ENCODE measurements at places on chromosomes 5 and 9.

GRCh38 chr9:109923806-109924205, 143.8 kb downstream of the PALM2AKAP2 start:
- no peak for DNase-seq

DNA sequence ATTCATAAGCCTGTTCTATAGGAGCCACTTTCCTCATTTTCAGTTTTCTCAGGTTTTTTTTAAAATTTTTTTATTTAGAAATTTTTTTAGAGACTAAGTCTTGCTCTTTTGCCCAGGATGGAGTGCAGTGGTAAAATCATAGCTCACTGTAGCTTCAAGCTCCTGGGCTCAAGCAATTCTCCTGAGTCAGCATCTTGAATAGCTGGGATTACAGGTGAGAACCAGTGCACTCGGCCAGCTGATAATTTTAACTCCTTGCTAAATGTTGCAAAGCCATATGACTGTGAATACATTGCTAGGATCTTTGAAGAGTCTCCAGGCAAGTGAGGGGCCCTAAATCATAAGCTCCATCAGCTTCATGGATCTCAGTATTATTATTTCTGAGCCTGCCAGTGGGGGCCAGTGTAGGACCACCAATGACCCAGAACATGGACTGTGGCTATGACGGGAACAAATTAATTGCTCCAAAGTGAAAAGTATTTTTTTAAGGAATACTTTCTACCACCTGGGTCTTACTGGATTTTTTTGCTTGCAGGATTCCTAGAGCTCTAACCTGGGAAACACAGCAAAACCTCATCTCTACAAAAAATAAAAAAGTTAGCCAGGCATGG, 5.7 kb upstream of the GAPVD1 start:
- DNase-seq = no peak

- DNase-seq = no peak
These were observed 76.8 kb downstream of the CAMSAP1 start for GRCh38 chr9:135830496-135830895.

DNA sequence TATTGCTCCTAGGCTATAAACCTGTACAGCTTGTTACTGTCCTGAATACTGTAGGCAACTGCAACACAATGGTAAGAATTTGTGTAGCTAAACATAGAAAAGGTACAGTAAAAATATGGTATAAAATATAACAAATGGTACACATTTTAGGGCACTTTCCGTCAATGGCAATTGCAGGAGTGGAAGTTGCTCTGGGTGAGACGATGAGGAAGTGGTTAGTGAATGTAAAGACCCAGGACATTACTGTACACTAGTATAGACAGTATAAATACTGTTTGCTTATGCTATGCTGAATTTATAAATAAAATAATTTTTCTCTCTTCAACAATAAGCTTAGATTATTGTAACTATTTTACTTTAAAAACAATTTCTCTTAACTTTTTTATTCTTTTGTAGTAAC, 15.6 kb upstream of the ADRB2 start:
- DNase-seq = no peak

GRCh38 chr5:31047621-31048020, 145.9 kb upstream of the CDH6 start:
- peak; percentile 50 for DNase-seq

DNA sequence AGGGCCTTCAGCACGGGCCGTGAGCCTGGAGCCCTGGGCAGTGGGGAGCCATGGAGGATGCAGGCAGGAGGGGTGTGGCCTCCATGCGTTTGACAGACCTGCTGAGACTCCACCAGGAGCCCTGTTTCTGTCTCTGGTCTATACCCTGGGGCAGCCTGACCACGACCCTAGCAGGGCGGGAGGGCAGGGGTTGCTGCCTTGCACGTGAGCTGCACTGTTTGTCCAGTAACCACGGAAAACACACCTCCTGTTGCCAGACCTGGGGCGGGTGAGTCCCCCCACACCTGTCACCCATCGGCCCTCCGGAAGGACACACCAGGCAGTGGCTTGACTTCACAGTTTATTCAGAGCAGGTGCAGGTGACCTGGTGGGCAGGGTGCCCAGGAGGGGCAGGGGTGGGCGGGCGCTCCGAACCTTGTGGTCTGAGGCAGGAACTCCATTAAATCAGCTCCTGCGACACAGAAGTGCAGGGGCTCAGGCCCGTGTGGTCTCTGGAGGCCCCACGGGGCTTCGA, 3.9 kb downstream of the LCN8 start:
- DNase-seq = no peak

- no peak for DNase-seq
These were observed 56.6 kb downstream of the KCNN2 start for GRCh38 chr5:114418176-114419066.

GRCh38 chr5:74187757-74188156, 452.8 kb downstream of the ENC1 start:
- DNase-seq = no peak

GRCh38 chr9:974031-974995, 2.1 kb upstream of the DMRT3 start:
- no peak for DNase-seq

GRCh38 chr5:148849461-148849860, 23.1 kb downstream of the ADRB2 start:
- no peak for DNase-seq

- no peak for DNase-seq
These were observed 101.6 kb downstream of the CRB2 start for GRCh38 chr9:123457583-123457982.

DNA sequence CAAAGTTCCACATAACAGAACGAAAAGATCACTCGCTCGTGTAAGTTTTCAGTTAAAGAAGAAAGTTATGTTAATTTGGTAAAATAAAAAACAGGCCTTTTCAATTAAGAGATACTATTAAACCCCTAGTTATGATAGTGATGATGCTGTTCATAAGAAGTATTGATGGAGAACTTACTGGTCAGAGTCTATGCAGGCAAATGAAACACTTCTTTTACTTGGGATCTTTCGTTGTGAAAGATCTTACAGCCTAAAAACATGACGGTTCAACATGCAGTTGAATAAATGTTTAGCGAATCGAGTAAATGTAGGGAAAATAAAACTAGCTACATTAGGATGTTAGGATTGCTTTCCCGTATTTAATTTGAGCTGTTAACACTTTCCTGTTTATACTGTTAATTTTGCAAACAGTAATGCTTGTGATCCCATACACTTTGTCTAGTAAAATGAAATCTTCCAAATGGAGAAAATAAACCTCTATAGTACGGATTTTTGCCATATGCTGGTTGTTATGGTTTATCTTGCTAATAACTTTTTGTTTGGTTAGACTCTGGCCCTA, 2.0 kb downstream of the RHOBTB3 start:
- DNase-seq = no peak

GRCh38 chr5:146068206-146068605, 37.2 kb downstream of the PLAC8L1 start:
- DNase-seq = no peak

DNA sequence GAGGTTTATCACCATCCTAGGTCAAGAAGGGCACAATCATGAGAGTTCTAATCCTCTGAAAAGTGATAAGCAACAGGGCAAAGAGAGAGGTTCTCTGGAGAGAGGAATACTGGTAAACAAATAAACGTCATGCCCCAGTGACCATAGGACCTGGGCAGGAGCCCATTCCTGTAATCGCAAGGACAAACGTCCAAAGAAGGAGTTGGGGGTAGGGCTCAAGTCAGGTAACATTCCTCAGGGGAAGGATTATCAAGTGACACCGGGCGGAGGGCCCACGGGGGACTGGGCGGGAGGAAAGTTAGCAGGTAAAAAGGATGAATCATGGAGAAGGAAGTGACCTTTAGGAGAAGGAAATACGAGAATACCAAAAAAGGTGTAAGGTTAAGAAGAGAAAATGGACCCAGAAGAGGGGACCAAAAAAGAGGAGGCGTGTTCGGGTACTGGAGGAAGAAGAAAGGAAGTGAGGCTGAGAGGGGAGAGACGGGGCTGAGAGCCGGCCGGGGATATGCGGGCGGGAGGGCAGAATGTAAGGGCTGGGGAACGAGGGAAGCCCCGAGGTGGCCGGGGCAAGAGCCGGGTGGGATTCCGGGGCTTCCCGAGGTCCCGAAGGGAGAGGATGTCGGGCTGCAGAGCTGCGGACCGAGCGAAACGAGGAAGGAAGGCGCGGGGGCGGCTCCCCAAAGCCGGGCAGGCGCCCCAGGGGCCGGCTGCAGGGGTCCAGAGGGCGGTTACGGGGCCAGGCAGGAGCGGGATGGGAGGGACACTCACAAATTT, 583 bp downstream of the DIAPH1 start:
- no peak for DNase-seq

DNA sequence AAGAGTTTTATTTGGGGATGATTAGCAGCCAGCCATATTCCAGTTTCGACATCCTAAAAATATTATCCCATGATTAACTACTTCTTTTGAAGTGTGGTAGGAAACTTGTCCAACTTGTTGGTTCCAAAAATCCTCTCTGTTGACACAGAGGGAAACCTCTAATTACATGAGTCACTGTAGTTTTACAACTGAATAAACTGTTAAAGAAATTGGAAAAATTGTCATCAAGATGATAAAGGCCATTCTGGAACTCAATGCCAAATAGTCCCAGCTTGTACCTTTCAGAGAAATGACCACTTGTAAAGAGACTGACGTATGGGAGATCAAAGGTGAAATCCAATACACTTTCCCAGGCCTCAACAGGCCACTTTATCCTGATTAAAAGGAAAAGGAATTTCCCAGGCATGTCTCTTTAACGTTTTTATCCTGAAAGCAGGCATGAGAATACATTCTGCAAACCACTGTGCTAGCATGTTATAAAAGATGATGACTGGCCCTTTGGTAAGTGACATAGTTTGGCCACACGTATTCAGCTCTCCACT, 261.6 kb downstream of the GLIS3 start:
- no peak for DNase-seq

DNA sequence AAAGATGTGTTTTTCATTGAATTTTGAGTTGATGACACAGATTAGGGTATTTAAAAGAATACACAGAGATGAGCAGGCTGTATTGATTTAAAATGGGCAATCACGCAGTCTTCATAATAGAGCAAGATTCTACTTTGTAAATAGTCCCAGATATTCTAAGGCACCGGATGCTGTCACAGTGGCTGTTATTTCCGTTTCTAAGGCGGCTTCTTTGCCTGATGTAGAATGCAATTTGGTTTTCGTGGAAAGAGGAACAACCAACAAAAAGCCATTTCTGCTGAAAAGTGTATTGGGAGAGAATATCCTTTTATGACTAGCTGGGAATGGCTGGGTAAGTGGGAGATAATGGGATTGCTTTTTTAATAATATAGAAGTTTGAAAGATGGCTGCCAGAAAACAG, 17.5 kb downstream of the PRKACG start:
- no peak for DNase-seq

DNA sequence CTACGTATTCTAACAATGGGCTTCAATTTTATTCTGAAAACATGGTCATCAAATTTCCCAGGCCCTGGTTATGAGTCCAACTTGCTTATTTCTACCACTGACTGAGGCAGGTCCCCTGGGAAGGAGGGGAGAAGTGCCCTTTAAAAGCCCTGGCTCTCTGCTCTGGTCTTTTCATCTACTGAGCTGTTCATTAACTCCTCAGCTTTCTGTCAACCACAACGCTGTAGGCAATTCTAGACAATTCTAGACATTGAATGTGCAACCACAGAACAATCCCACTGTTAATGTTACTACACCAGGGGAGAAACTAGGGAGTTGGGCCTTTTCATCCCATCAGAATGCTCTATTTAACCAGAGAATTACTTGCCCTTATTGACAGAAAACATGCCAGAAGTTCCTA, 10.0 kb downstream of the MOCS2 start:
- no peak for DNase-seq

DNA sequence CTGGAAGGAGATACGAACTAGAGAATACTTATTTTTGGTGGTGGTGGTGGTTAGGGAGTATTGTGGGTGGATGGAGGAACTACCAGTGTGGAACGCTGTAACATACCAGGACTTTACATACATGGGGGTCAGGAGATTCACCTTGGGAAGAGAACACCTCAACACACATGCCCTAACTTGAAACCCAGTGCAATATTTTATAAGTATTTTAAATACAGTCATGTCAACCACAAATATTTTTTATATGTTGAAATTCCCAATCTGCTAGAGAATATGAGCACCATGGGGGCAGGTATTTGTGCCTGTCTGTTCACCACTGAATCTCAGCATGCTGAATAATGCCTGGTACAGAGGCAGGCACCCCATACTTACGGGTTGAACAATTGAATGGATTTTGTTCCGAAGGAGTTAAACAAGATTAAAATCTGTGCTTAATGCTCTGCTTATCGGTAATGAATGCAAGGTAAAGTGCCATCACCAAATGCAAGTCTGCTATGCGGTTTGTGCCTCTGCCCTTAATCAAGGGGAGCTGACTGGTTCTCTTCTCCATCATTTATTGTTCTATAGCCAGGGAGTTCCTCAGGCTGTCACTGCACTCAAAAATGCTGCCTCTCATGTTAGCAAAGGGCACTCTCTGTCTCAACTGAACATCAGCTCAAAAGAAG, 65.3 kb downstream of the RASEF start:
- DNase-seq = no peak

- no peak for DNase-seq
These were observed 25.3 kb upstream of the LRRTM2 start for GRCh38 chr5:138900281-138900965.

GRCh38 chr9:14532456-14533115, 160.6 kb downstream of the ZDHHC21 start:
- DNase-seq = peak; percentile 45

DNA sequence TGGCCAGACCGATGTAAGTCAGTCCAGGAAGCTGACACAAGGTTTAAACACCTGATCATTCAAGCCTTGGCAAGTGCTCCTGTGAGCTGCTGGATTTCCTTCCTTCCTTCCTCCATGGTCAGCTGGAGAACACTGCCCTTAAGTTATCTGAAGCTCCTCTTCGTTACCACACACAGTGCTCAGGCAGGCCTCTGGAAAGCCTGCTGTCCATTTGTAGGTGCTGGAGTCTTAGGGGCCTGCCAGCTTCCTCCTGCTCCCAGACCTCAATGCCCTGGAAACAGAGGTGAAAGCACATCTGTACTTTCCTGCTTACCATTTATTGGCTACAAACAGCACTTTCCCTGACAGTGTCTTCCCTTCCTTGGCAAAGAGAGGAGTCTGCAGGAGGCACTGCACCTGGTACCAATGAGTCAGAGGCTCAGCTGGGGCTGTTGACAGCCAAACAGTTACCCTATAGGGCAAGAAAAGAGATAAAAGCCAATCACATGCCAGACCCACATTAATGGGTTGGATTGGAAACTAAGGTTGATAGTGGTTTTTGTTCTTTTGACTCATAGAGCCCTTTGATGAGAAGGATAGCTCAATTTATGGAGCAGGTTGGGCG, 72.6 kb upstream of the PUM3 start:
- no peak for DNase-seq

GRCh38 chr5:107832746-107833145, 162.0 kb upstream of the EFNA5 start:
- DNase-seq = no peak

- DNase-seq = no peak
These were observed 428.2 kb downstream of the ENC1 start for GRCh38 chr5:74212336-74212735.

Measured in NCI-H2081 treated with DMSO at 0.1 percent for 48 hours (cell line).